ENCODE measurements at places on chromosomes 16 and 17. TPM values are rescaled to one million over a fixed set of nuclear protein-coding genes. Genes with fewer than 3 reads are reported as not detected.

Gene ITGA2B
- total RNA-seq, result 0.62 TPM

DNA sequence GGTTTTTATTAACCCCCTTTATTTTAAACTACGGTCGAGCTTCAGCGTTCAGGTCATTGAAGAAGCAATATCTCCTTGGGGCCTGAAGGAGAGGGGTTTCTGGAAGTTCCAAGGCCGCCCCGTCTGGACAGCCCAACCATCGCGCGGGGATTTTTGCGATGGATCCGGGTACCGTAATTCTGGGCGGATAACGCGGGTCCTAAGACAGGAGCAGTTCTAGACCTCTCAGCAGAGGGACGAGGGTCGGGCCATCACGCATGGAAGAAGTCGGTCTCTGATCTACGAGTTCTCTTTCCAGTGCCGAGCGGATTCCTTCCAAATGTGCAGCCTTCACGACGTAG lies 3.6 kb downstream of the BORCS6 start:
- no peak for DNase-seq

DNA sequence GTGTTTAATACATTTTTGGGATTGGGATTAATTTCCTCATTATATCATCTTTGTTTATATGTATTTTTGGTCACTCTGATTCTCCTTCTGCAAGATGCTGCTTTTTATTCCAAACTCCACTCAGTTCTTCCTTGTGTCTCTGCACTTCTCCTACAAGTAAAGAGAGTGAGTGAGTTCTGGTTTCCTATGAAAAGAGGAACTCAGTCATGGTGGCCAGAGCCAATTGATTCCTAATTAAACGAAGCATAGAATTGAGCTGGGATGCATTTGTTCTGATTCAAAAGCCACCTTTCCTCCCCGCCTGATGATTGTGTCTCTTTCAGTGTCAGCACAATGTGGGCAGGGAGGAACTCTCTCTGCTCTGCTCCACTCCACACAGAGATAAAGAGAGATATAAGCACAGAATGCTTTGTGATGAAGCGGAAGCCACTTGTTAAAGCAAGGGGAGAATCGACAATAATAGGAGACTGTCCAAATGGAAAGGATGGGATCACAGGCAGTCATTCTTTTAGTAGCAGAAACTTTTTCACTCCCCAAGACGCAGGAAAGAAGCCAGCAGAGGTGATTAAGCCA lies 121.3 kb upstream of the GOT2 start:
- DNase-seq, result no peak

GRCh38 chr16:14011846-14012245 lies 59.3 kb upstream of the MRTFB start:
- DNase-seq, result no peak

DNA sequence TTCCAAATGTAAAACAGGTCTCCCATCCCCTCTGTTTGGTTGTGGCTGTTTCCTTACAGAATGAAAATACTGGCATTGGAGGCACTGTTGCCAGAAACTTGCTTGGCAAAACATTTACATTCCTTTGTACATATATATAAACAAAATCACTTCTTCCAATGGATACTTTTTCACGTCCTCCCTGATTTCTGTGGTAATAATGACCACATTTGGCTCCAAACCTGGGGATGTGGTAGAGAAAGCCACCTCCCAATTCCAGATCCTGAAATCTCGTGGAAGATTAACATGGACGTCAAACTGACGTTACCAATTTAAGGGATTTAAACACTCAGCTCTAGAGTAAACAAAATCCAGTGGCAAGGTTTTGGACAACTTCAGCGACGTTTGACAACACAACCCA lies 370.8 kb upstream of the ZFHX3 start:
- DNase-seq, result no peak

Gene KCNJ18
- 0.10 TPM for total RNA-seq

DNA sequence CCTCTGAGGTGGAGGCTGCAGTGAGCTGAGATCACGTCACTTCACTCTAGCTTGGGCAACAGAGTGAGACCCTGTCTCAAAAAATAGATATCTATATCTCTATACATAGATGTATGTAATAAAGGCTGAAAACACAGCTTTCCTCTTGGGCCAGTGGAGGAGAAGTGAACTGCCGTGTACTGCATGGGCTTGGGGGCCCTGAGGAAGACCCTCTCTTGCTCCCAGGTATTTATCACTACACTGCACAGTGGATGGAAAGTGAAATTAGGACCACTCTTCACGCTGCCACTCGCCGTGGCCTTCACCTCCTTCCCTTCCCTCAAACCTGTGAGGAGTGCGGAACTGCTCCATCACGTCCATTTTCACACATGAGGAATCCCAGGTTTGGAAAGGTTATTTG lies 68.8 kb upstream of the SIAH1 start:
- DNase-seq, result no peak

DNA sequence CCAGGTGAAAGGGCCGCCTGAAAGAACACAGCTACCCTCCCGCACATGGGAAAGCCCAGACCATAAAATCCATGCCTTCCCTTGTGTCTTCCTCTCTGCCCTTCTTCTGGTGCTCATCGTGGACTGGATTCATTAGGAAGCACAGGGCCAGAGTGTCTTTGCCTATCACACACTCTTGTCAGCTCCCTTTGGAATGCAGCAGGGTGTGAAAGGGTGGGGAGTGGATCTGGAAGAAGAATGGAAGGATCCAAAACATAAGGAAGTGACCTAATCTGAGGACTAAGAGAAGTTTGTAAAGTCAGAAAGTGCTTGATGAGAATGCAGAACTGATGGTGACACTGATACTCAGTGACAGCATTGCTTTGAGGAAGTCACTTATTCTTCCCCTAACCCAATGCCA lies 1147.3 kb upstream of the GOT2 start:
- DNase-seq, result no peak

GRCh38 chr17:32870969-32871368 lies 6.0 kb downstream of the MYO1D start:
- DNase-seq, result no peak

DNA sequence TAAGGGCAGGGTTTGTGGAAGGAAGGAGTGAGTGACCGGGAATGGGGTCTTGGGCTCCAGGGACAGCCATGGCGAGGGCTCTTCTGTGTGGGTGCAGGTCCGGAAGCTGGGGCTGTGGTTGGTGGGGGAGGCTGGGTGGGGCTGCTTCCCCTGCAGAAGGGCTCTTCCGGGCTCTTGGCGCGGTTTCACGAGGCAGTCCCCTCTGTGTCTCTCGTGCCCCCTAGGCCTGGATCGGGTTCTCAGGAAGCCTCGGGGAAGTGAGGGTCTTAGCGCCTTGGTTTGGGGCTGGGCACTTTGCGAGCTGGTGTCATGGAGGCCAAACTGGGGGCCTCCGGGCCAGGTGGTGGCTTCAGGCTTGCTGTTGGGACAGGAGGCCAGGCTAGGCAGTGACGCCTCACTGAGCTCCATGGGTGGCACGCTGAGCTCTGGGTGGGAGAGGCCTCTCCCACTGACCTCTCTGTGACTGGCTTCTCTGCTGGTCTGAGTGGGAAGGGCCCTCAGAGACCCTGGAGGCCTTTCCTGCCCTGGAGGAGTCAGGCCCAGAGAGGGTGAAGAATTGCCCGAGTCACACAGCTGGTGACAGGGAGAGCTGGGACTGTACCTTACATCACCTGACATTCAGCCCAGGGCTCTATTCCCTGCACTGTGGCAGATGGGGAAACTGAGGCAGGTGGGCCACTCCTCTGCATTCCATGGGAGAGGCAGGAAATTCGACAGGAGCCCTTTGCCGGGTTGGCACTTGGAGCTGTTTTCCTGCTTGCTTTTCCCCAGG lies 8.2 kb downstream of the ADCY7 start:
- DNase-seq, result peak; percentile 68

Gene CX3CL1
- not detected for total RNA-seq

GRCh38 chr16:78607465-78607864 lies 508.0 kb downstream of the WWOX start:
- no peak for DNase-seq

- DNase-seq, result no peak
Observed at GRCh38 chr16:22050963-22051362, 41.4 kb upstream of the VWA3A start.

Gene CHST4
- total RNA-seq, result not detected

DNA sequence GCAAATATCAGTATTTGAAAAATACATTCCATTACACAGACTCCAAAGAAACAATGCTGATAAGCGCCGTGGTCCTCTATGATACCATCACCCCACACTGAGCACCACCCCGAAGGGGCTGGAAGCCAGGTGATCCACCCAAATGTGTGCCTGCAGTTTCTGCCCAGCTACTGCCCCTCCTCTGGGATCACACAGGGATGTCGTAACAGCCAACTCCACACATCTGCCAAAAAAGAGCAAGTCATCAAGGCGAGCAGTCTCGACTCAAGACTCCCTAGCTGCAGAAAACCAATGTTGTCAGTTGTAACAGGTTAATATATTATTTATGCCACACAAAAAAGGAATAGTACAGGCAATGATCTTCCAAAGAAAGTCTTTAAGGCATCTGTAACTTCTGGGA lies 21.0 kb downstream of the CYB5D2 start:
- no peak for DNase-seq

- no peak for DNase-seq
Observed at GRCh38 chr17:66401364-66401763, 99.0 kb downstream of the PRKCA start.

Gene KRT17
- not detected for total RNA-seq

DNA sequence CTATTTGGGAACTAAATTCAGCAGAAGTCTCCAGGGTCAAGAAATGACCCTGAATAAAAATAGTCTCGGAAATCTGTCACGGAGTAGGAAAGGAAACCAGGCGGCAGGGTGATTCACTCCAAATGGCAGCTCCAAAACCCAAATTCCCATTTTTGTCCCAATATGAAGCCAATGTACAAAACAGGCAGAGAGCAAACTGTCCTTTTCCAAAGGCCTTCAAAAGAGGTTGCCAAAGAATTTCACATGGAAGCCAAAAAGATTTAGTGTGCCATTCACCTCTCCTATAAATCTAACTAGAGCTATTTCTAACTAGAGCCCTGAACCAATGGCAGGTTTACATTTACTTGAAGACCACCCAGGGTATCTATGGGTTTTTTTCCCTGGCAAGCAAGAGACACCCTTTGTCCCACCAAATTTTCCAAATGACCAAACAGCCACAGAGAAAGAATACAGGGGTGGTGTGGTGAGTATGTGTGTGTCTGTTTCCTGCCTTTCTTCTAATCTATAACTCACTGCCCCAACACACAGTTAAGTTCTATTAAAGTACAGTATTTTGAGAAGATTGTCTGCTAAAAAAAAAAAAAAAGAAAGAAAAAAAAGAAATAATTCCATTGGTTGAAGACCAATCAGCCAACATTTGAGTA lies 6.8 kb downstream of the MYO1D start:
- no peak for DNase-seq

GRCh38 chr17:48729335-48730239 lies 1.0 kb upstream of the HOXB13 start:
- no peak for DNase-seq

Gene TOX3
- total RNA-seq, result not detected
